ENCODE measurements at places on chromosomes 3 and 15.

DNA sequence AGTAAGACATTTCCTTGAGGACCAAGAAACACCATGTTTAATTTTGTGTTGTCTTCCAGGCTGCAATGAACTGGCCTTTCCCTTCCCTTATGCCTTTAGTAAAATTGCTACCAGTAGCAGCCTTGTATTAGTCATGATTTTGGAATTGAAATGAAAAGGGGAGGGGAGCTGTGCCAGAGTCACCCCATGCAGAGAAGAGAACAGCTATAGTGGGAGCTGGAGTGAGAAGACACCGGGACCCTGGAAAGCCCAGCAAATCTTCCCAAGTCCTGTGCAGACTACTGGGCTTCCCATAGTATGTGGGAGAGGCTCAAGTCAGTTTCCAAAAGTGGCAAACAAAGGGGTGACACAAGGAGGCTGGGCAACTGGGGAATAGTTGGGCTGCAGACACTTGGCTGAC, 178.5 kb downstream of the NR1D2 start:
- no peak for DNase-seq

DNA sequence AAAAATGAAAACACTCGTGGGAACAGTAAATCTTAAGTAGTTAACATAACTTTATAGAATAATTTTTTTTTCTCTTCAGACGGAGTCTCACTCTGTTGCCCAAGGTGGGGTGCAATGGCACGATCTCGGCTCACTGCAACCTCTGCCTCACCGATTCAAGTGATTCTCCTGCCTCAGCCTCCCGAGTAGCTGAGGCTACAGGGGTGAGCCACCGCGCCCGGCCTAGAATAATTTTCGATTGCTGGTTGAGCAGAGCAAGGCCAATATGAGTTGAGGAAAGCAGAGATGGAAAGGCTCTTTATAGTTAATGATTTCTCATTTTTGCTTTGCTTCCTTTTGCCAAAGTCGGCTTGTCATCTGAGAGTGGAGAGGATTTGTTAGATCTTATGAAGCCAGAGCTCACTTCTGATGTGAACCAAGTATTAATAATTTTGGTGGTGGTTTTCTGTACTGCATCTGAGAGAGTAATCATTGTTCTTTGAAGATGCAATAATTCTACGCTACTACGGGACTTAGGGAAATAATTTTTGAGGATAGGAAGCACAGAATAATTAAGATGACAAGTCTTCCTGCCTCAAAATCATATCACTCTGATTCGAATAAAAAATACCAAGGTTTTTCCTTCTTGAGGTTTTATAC, 1.6 kb upstream of the GOLM2 start:
- no peak for DNase-seq

DNA sequence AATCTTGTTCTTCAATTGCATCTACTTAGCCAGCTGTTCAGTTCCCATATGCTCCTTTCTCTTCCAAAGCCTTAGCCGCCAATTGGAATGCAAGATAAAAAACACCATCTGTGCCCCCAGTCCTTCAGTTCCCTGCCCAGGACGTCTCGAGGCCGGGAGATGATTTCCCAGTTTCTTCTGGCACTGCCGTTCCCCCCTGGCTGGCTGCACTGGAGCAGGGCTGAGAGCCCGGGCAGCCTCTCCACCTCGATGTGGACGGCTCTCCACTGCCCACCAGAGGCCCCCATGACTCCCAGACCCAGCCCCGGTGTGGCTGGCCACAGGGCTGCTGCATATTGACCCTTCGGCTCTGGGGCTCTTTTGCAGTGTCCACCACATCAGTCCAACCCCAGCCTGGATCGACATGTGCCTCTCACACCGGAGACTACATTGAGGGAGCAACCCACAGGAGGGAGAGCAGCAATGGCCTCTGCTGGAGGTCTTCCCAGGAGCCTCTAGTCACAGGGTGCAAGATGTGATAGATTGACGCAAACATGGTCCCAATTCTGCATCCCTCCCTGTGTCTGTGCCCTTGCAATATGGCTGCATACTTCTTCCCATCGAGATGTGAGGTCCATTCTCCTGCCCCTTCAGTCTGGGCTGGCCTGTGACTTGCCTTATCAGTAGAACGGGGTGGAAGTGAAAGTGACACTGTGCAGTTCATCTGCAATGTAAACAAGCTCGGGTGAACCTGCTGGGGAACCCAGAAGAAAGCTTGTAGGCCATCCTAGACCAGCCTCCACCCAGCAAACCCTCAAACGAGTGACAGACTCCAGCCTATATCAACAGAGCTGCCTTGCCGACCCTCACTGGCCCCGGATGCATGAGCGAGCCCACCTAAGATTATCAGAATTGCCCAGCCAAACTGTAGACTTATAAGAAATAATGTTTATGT, 52.3 kb upstream of the PRR20G start:
- DNase-seq = peak; percentile 22

- DNase-seq = no peak
These were observed 398.7 kb downstream of the SHQ1 start for GRCh38 chr3:72449551-72449950.

- no peak for DNase-seq
These were observed 2.7 kb downstream of the P3H2 start for GRCh38 chr3:190117981-190118380.

DNA sequence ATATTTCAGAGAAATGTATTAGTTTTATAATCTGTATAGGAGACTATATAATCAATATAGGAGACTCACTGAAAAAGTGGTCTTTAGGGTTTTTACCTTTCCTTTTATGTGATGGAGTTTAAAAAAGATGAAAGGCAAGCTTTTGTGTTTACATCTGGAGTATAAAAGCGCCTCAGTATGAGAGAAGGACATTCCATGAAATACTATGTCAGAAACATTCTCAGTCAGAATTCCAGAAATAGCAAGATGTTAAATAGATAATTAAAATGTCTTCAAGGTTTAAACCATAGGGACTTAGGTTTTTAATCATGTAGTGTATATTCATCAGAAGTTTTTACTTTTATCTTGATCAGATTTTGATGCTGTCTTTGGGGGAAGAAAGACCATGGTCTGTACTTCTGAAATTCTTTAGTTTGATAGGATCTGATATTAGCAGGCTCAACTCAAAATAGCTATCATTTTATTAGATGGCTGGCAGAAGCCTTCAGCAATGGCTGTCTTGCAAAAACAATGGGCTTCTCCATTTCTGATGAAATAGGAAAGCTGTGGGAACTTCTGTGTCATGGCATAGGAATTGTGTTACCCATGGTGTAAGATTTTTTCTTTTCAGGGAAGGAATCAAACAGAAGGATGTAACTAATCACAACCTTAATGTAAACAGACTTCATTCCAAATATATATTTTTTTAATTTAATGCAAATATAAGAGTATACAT, 209.6 kb upstream of the PLSCR5 start:
- DNase-seq = no peak

- DNase-seq = peak; percentile 69
These were observed 201.6 kb downstream of the SATB1 start for GRCh38 chr3:18223571-18223970.

DNA sequence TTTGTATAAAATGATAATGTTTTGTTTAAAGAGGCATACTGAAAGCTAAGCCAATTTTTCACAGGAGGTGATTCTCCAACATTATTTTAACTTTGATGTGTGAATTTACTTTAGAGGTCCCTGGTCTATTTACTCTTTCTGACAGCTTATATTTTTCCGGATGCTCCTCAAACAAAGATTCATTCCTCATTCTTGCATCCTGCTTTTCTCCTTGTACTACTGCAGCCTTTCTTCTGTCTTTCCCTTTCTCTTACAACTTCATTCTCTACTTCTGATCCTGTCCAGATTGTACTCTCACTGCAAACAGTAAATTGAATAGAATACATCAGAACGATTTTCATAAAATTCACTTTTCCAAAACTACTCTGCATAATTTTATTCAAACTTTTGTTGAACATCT, 5.1 kb downstream of the NPTN start:
- DNase-seq = no peak

DNA sequence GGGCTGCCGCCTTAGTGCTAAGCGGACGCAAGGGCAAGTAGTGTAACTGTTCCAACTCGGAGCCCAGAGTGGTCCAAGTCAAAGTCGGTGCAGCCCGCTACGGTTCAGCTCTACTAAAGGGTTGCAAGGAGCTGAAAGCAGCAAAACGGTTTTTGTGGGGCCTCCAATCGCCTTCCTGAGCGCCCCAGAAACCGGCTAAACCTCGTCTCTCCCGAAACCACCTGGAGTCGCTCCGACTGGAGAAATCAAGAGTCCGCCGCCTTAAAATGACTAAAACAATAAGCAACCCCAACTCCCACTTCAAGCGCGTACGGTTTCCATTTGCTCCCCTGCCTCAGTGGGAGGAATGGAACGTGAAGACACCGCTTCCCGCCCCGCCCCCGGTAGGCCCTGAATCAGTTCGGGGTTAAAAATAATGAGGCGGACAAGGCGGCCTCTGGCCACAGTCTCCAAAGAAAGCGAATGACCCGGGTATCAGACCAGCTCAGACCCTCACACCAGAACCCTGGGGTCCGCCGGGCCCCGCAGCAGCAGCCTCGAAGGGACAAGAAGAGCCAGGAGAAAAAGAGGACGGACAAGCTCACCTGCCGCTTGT, 401 bp downstream of the SEC11A start:
- DNase-seq = peak; percentile 32

DNA sequence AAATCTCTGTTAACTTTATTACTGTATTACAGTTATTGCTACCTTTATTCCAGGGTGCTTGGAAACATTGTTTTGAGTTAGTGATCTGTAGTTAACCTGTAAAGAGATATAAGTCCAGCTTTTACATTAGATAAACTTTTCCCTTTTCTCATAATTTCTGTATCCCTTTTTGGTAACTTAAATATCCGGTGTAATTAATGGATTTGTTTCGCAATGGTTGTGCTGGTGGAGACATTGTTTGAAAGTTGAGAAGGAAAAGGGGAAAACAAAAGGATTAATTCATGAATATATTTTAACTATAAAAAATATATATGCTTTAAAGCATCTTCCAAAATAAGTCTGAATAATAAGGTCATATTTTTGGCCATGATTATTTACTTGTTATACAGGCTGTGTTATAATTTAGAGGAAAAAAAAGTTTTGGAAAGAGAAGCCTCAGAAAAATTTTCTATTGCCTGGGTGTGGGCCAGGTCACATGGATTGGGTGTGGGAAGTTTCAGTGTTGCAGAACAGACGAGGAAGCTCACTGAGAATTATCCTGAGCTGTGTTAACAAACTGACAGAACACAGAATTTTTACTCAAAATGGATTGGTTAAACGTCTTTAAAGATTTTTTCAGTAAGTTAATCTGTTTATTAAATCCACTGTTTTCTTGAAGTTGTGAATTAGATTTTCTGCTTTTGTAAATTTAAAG, 27.7 kb upstream of the IL20RB start:
- peak; percentile 40 for DNase-seq

GRCh38 chr3:31934866-31935265, 46.2 kb downstream of the OSBPL10 start:
- DNase-seq = no peak

- DNase-seq = no peak
These were observed 36.7 kb downstream of the PTPN9 start for GRCh38 chr15:75542386-75542797.

DNA sequence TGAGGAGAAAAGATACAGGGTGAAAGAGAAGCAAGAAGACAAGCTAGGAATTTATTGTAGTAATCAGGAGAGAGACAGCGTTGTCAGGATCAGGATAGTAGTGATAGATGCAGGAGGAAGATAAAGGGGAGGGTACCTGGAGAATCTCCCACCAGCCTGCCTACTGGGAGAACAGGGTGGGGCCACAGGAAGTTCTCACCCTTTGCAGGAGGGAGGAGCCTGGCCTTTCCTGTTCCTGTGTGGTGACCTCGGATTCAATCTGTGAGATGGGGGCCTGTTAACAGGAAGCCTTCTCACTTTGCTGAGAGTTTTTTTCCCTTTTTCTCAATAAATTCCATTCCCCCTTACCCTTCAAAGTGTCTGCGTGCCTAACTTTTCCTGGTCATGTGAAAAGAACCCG, 37.6 kb downstream of the GMPS start:
- DNase-seq = no peak

DNA sequence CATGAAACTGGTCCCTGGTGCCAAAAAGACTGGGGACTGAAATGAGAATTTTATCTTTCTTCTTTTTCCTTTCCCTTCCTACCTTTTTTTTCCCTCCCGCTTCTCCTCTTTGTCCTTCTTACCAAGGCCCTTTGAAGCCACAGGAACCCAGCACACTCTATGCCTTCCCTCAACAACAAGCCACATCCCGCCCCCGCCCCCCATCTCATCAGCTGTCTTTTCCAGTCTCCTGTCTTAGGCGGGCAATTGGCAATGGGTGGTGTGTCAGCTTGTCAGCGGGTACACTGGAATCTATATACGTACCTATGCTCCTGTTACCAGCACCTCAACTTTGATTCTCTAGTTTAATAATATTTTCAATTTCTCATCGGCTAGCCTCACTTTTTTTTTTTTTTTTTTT, 56.3 kb upstream of the CHD2 start:
- no peak for DNase-seq

GRCh38 chr15:27499191-27499590, 528.2 kb downstream of the GABRG3 start:
- no peak for DNase-seq

DNA sequence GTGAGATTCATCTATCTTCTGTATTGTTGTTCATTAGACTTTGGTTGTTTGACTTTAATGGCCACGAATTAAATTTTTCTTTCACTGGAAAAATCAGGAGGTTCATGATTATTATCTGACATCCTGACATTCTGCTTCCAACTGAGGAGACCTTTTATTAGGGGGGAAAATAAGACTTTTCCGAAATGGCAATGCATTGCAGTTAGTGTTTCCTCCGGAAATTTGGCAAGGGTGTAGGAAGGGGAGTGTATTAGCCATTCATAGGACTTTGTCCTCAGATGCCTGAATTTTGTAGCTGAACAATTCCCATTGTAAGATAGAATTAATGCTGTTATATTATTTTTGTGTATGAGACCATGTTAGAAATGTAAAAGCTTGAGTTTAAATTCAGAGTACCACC, 450.6 kb upstream of the TGFBR2 start:
- no peak for DNase-seq

DNA sequence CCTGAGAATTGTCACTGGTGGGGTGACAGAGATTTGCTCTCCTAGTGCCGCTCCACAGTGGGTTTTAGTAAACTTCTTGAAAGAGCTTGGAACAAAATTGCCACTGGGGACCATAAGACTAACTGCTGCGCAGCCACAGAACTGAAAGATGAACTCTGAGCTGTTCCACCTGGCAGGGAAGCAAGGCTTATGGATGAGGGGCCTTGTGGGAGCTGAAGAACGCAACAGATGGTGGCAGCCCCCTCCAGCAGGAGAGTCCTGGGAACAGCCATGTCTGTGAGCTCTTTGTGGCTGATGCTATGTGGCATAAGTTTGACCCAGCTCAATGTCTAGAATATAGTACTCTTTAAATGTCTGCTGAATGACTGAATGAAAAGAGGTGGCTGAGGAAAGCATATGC, 66.8 kb upstream of the C2CD4B start:
- no peak for DNase-seq

GRCh38 chr3:50242381-50242770, 6.4 kb downstream of the GNAI2 start:
- DNase-seq = no peak

GRCh38 chr15:94586099-94586498, 354.7 kb downstream of the MCTP2 start:
- DNase-seq = no peak

GRCh38 chr15:36784098-36784670, 204.8 kb downstream of the CDIN1 start:
- DNase-seq = no peak

Measured in Ammon's horn (tissue), 1 donor.